ENCODE measurements at places on chromosomes 6 and 20.

- DNase-seq, result no peak
These were observed 62.6 kb downstream of the CBFA2T2 start for GRCh38 chr20:33552519-33552918.

DNA sequence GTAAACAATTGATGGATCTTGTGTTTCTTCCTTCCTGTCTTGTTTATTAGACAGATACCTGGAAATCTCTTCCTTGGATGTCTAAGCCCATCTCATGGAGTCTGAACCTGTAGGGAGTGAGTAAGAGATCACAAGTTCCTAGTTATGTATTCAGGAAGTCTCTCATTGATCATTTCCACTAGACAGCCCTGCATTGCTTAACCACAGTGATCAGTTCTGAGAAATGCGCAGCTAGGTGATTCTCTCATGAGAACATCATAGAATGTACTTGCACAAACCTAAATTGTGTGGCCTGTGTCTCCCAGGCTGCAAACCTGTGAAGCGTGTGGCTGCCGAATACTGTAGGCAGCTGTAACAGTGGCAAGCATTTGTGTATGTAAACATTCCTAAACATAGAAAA is 39.1 kb downstream of the FAM120B start:
- DNase-seq, result no peak

DNA sequence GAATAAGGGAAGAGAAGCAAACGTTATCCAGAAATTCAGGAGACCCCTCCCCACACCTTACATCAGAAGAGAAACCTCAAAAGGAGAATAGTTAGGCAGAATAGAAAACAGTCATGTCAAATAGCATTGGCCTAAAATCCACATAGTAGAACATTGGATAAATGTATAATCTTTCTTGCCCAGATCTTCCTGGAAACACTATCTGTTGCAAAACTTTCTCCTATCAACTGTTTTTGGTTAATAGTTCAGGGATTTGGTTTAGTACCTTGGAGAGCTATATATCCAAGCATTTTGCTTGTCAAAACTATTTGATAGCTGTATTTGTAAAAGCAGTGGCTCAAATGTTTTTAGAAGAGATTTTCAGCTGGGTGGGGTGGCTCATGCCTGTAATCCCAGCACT is 74.3 kb upstream of the PHACTR2 start:
- DNase-seq, result no peak

DNA sequence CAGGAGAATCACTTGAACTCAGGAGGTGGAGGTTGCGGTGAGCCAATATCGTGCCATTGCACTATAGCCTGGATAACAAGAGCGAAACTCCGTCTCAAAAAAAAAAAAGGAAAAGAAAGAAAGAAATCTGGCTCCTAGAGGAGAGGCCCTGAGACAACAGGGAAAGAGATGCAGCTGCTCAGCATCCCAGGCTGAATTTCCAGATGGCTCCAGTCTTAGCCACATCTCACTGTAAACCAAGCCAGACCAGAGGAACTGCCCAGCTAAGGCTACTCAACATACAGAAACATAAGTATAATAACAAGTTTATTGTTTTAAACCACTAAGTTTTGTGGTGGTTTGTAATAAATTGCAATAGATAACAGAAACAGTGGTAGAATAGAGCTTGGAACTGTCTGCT is 38.5 kb upstream of the TASP1 start:
- DNase-seq, result no peak

GRCh38 chr6:132418235-132418965 is 17.1 kb upstream of the MOXD1 start:
- no peak for DNase-seq

DNA sequence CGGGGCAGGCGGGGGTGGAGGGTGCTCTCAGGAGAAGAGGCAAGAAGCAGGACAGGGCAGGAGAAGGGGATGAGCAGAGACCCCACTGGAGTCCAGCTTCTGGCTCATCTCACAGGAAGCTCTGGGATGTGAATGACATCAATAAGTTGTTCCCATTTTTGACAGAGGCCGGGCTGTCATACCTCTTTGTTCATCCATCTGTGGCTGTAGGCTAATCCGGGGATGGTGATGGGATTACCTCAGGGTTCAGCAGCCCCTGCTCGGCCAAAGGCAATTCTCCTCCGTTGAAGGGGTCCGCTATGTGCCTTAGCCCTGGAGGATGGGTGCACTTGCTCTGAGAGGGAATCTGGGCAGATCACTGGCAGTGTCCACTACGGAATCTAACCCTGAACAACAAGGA is 3.3 kb upstream of the TMC2 start:
- DNase-seq, result no peak

GRCh38 chr6:134295953-134296553 is 21.9 kb downstream of the SGK1 start:
- DNase-seq, result no peak

GRCh38 chr20:16563066-16563806 is 10.0 kb downstream of the KIF16B start:
- DNase-seq, result no peak

- no peak for DNase-seq
These were observed 249.8 kb upstream of the ID4 start for GRCh38 chr6:19587238-19587942.

- no peak for DNase-seq
These were observed 30.2 kb downstream of the CHD6 start for GRCh38 chr20:41587956-41588355.

All from HEK293T (cell line).